ENCODE measurements at places on chromosomes 3 and 15.

DNA sequence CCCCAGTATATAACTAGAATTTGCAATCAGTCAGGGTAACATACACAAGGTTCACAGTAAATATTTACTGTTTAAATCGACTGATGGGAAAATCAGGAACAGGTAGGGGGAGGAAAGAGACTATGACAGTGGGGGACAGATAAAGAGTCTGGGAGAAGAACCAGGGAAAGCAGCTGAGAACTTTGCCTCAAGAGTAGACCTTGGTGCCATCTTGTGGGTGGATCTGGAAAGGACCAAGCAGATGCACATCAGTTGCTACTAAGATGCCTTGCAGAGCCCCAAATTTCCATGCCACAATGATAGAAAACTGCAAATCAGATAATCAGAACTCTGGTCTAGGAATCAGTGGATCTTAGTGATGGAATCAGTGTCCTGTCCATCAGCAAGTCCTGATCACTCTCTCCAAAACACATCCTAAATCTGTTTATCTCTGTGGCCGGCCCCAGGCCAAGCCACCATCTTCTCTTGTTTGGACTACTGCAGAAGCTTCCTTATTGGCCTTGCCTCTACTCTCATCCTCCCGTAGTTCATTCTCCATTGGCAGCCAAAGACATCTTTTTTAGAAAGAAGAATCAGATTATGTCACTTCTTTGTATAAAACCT is 62.7 kb downstream of the PDE8A start:
- peak; percentile 74 for DNase-seq

DNA sequence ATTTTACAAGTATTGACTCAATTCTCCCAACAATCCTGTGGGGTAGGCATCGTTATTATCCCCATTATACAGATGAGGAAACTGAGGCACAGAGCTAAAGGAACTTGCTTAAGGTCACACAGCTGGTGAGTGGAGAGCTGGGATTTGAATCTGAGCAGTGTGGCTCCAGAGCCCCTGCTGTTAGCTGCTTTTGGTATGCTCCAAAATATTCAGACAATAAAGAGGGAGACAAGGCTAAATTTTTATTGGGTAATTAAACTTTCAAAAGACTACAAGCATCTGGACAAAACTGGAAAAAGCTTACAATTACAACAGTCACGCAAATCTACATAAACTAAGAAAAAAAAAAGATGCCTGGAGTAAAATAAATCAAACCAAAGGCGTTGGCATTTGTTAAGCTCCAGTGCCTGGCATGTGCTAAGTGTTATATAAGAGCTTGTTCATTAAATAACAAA is 27.7 kb downstream of the CCDC13 start:
- no peak for DNase-seq

DNA sequence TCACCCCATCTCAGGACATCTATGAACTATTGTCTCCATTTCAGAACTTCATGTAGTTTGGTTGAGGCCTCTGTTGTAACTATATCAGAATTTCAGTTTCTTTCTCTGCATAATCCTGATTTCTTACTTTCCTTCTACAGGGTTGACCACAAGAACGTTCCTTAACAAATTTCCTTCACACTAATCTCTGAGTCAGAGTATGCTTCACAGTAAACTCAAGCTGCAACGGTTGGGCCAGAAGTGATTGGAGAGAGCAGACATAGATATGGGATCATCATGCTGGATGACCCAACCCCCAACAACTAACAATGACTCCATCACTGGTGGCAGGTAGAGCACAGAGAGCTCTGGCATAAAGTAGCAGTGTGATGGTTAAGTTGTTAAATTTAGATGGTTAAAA is 128.8 kb upstream of the OSTN start:
- no peak for DNase-seq

- DNase-seq = no peak
These were observed 62.8 kb downstream of the POLR2M start for GRCh38 chr15:57769266-57769665.

DNA sequence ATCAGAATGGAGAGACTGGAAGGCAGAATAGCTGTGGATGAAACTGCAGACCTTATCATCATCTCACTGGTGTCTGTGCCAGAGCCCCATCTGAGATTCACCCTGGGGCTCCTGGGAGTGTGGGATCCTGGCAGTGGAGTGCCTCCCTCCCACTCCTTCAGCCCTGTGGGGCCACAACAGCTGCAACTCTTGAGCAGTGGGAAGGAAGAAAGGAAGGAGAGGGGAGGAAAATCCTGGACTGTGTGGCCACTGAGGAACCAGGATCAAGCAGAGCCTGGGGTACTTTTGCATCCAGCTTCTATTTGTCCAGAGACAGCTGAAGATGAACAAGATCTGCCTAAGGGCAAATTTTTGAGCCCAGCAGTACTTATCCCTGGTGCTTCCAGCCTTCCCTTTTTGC is 13.1 kb upstream of the ALDH1A2 start:
- no peak for DNase-seq

DNA sequence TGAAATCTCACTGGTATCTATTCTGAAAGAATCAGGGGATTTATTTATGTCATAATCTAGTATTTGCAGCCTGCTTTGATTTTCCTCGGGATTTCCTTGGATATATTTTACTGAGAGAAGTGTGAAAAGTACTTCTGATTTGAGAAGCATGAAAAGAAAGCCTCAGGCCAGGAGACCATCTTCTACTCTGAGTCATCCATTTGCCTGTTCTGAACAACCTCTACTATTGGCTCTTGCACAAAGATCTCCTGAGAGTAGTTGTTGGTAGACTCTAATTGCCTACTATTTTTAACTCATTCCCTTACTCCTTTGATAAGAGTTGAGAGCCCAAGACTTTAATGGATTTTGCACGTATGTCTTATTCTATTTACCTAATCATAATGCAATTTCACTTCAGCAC is 318.9 kb downstream of the BCHE start:
- DNase-seq = no peak

DNA sequence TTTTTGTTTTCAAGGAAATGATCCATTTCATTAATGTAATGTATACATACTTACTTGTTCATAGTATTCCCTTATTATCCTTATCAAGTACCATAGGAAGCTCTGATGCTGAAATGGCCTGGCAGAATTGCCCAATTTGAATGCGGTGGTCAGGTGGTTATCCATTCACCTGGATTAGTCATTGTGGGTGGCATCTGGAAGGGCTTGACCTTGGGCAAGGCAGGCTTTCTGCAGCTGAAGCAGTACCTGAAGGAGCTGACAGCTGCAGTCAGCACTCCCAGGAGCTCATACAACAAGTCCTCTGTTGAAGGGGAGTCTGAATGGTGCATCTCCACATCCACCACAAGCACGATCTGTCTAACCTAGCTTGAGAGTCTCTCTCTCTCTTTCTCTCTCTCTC is 12.2 kb upstream of the IQCF5 start:
- DNase-seq = no peak

GRCh38 chr3:120473389-120473788 is 22.6 kb upstream of the FSTL1 start:
- DNase-seq = no peak

DNA sequence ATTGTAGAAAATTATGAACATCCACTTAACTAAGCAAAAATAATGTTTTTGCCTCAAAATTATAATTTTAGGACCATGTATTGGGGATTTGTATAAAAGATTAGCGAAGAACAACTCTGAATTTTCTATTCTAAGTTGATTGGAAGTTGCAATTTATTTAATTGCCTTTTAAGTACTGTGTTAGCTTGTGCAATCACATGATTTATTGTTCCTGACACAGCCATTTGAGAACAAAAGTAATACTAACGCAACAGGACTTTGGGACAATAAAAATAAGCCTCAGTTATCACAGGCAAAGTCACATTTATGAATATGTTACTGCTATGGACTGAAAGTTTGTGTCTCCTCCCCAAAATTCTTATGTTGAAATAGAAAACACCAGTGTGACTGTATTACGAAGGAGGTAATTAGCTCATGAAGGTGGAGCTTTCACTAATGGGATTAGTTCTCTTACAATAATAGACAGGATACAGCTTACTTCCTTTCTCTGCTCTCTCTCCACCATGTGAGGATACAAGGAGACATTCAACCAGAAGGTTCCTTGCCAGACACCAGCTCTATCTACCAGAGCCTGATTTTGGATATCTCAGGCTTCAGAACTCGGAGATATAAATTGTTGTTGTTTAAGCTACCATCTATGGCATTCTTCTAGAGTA is 745.9 kb downstream of the ZBBX start:
- no peak for DNase-seq

GRCh38 chr3:56724676-56725075 is 41.6 kb upstream of the TASOR start:
- no peak for DNase-seq

DNA sequence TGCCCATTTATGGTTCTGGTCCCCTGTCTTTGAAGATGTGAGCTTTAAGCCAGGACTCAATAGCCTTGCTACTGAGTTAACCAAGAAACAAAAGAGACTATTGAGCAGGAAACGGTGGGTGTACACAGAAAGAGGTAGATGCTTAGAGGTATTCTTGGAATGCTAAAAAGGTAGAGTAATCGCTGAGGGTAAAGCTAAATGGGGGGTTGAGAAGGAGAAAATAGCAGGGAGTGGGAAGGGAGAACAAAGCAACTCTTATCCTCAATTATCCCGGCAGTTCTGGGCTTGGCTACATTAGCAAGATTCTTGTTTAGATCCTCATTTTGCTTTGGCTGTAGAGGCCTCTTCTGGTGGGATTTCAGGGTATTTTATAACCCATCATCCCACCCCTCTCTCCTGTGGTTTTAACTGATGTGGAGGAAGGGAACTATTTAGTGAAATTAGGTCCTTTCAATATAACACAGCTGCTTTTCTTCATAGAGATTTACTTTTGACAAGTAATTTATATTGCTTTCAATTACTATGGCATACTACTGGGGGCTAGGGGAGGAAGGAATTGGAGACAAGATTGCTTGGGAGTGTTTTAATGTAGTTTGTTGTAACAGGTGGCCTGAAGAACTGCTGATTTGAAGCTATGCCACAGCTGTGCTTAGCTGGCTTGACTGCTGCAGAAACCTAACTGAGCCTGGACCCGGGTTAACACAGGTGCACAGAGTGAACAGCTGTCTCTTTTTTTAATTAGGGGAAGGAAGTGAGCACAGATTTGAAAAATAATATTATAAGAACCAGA is 234.3 kb upstream of the CCDC54 start:
- DNase-seq = no peak

All from hepatocyte (in vitro differentiated cells).